Smooth muscle cell of bladder (primary cell): ENCODE measurements at places on chromosomes 6 and 20. TPM values are rescaled to one million over a fixed set of nuclear protein-coding genes. Genes with fewer than 3 reads are reported as not detected.

The RSPH9 gene
- 0.85 and 1.0 TPM in 2 replicates for total RNA-seq

The MUCL3 gene
- not detected in 2 replicates for total RNA-seq

The TBC1D7 gene
- 15.1 and 24.2 TPM in 2 replicates for total RNA-seq

The SLC22A1 gene
- 0.28 and 0.92 TPM in 2 replicates for total RNA-seq

The NRSN1 gene
- not detected in 2 replicates for total RNA-seq

The EPHA7 gene
- total RNA-seq: under 0.01 and 0.37 TPM in 2 replicates

The CEP85L gene
- total RNA-seq: 12.7 and 18.1 TPM in 2 replicates

The PTK7 gene
- total RNA-seq: 141 and 147 TPM in 2 replicates

The ARFGEF3 gene
- total RNA-seq: under 0.01 and 0.18 TPM in 2 replicates

The SOX18 gene
- total RNA-seq: 0.18 TPM in 1 of 2 replicates, not detected in the other

The ADGRG6 gene
- total RNA-seq: 6.4 and 8.1 TPM in 2 replicates

The SCRT2 gene
- total RNA-seq: not detected in 2 replicates

The DUSP15 gene
- 0.14 TPM in 1 of 2 replicates, not detected in the other for total RNA-seq

The GPR31 gene
- total RNA-seq: not detected in 2 replicates

The PTCRA gene
- not detected in 2 replicates for total RNA-seq

The LINC00237 gene
- not detected in 2 replicates for total RNA-seq

The GRM1 gene
- total RNA-seq: under 0.01 TPM in 2 replicates
